ENCODE measurements at places on chromosomes 12 and 14.
A peak's percentile ranks its signal among the peaks of the same experiment; 100 is the strongest.

GRCh38 chr14:90675399-90675798 lies 140.8 kb downstream of the TTC7B start:
- DNase-seq = peak; percentile 17

DNA sequence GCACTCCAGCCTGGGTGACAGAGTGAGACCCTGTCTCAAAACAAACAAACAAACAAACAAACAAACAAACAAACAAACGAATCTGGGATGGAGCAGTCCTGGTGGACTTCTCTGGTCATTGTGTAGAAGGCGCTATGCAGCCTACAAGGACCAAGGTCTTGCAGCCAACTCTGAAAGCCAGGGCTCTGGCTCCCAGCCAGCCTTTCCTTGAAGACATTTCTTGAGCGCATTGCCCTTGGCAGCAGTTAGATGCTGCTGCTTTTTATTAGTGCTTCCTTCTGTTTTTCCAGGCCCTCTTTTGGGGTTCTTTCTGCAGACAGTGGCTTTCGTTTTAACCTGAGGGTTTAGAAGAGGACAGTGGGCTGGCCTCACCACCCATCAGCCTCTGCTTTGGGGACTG lies 20.2 kb downstream of the CCDC177 start:
- no peak for DNase-seq

DNA sequence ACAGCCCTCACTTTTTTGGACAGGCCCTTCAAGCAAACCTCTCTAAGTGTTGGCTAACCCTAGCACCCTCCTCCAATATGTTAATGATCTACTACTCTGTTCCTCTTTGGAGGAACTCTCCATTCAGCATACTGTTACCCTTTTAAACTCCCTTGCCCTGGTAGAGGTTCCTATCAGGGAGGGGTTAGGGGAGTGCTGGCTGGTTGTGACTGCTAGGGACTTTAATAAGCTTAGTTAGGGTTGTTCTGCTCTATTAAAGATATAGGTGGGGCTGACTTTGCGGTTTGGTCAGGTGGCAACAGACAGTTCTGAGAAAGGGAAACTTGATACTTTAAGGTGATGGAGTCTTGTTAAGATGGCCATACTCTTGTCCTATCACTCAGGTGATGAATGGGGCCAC lies 301.5 kb upstream of the FBXO33 start:
- DNase-seq = no peak

- no peak for DNase-seq
These were observed 58.0 kb downstream of the TMTC1 start for GRCh38 chr12:29725587-29726320.

GRCh38 chr14:100640471-100641273 lies 53.5 kb upstream of the BEGAIN start:
- DNase-seq = peak; percentile 54

DNA sequence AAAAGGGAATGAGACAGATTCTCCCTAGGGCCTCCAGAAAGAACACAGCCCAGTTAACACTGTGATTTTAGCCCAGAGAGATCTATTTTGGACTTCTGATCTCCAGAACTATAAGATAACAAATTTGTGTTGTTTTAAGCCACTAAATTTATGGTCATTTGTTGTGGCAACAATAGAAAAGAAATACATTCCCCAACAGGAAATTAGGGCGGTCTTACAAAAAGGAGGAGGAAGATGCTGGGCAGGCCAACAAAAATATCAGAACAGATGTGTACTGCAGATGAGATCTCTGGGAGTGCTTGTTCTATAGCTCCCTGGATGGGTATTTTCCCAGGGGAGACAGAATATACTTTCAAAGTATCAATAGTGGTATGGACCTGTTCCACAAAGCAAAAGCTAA lies 32.0 kb upstream of the SOCS2 start:
- DNase-seq = no peak

- DNase-seq = no peak
These were observed 56.3 kb downstream of the SETD3 start for GRCh38 chr14:99424306-99424877.

GRCh38 chr14:58288106-58288792 lies 10.1 kb upstream of the ARID4A start:
- DNase-seq = no peak

DNA sequence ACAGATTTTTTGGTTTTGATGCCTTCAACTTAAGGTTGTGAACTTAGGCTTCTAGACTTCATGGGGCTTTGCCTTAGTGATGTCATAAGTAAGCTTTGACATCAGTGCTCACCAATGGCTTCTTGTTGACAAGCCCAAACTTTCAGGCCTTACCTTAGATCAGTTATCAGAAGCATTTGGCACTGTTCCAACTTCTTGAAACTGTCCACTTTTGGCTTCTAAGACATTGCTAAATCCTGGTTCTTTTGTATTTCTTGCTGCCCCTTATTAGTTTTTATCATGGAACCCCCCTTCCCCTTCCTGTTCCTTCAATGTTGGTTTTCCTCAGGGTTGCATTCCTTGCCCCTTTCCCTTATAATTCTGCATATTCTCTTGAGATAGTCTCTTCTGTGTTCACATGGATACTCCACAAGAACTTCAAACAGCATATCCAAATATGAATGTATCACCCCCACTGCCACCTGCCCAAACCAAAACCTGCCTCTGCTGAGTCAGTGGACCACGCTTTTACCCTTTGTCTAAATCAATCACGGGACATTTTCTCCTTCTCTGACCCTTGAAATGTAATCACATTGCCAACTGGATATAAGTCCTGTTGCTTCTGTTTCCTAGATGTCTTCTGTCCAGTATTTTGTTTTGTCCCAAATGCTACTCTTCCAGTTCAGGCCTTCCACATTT lies 7.9 kb downstream of the PFKM start:
- no peak for DNase-seq

GRCh38 chr14:24866067-24866639 lies 183.8 kb downstream of the STXBP6 start:
- DNase-seq = no peak

DNA sequence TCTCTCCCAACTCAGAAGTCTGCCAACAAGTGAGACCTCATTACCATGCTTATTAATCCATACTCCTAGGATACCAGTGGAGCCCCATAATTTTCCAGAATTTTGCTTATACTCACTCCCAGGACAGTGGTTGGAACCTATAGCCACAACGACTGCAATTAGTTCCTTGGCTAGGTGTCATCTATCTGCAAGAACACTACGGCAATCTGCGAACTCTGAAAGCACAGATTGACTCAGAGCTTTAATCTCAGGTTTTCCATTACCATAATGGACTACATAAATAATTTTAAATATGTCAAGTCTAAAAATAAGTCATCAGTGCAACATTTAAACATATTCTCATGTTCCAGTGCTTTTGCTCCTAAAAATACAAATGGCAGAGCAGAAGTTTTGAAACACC lies 33.4 kb downstream of the TMTC3 start:
- no peak for DNase-seq

- peak; percentile 63 for DNase-seq
These were observed 87.6 kb downstream of the SEC23A start for GRCh38 chr14:39015360-39015961.

DNA sequence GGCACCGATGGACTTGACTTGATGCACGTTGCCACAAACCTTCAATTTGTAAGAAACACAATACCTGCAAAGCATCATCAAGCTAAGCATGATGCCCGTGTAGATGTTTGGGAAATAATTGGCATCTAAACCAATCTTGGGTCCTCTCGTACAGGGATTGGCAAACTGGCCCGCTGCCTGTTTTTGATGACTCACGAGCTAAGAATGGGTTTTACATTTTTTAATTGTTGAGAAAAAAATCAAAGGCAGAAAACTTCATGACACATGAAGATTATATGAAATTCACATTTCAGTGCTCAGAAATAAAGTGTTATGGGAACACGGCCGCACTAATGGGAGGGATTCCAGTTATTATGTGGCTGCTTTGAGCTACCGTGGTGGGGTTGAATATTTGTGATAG lies 10.9 kb downstream of the MTA1 start:
- no peak for DNase-seq

GRCh38 chr12:68406134-68406576 lies 74.0 kb upstream of the MDM1 start:
- no peak for DNase-seq

DNA sequence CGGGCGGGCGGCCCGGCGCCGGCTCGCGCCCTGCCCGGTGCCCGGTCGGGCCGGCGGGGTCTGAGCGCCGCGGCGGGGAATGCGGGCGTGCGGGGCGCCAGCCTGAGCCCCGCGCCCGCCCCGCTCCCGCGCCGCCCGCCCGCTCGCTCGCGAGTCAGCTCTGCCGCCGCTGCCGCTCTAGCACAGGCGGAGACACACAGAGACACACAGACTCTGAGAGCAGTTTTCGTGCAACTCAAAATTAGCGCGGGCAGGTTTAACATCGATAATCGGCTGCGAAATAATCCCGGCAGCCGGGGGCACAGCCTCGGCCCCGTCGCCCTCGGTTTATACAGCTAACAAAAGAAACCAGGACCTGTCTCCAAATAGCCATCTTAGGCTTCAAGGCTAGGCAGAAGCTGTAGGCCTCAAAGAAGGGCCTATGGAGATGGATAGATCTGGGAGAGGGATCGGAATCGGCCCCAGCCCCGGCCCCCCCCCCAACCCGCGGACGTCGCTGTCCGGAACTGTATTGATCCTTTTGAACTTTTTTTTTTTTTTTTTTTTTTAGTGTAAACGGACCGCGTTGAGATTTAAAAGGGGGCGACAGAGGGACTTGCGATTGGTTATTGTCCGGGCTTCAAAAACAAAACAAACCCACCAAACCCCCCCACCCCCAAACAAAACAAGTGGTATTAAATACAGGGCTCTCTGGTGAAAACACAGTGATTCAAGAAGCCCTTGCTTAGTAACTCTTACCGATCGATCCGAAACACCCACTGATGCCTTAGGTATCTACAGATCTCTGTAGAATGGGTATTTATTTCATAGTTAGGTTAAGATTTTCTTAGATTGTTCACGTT lies 1.1 kb downstream of the ARID2 start:
- DNase-seq = peak; percentile 71

DNA sequence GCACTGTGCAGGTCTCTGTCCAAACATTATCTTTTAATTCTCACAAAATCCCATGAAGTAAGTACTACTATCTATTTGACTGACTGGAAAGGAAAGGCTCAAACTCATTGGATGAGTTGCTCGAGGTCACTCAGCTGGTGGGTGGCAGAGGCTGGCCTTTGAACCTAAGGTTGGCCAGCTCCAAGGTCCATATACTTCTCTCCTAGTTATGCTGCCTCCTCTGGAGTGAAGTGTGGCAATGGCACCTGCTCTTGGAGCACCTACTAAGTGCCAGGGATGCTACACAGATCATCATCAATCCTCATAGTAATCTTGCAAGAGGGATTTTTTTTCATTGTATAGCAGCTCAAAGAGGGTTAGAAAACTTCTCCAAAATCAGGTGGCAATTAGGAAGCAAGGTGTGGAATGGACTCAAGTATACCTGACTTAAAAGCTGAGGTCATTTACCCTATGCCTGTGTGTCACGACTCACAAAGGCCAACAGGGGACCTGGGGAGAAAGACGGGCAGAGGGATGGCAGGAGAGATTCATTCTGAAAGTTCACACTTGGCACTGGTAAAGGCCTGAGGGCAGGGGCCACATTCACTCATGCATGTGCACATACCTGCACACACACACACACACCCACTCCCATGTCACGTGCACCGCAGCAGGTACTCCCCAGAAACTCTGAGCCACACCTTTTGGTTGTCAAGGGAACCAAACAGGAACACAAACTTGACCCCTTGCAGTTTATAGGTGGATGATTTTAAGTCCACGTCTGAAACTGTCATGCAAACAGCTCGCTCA lies 146.4 kb downstream of the FOXN3 start:
- DNase-seq = no peak

GRCh38 chr14:51457843-51458562 lies 193.7 kb upstream of the FRMD6 start:
- no peak for DNase-seq

DNA sequence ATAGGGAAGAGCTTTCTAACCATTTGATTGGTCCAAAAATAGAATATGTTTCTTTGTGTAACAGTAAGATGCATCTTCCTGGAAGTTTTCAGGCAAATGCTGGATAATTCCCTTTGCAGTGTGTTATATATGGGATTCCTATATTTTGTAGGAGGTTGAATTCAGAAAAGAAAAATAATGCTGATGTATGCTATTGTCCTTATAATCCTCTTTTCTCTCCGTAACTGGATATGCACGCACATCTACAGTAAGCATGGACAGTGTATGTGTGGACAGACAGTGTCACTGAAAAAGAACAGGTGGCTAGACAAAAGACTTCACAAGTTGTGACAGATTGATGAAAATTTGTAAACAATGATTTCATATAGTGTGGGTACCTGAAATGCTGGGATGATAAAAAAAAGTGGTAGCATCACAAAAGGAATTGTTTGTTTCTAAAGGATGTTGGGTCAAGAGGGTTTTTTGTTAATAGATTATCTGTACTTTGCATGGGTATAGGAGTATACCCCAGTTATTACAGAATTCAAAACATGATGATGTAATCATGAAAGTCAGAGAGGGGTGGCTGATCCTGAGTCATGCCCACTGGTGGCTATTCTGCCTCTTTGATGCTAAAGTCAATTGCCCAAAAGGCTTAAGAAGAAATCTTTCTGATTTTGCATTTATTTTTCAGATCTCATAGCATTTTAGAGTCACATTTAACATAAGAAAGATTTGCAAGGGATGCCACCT lies 160.7 kb upstream of the TMTC1 start:
- DNase-seq = peak; percentile 23

GRCh38 chr14:63039866-63040265 lies 5.4 kb downstream of the KCNH5 start:
- peak; percentile 10 for DNase-seq

DNA sequence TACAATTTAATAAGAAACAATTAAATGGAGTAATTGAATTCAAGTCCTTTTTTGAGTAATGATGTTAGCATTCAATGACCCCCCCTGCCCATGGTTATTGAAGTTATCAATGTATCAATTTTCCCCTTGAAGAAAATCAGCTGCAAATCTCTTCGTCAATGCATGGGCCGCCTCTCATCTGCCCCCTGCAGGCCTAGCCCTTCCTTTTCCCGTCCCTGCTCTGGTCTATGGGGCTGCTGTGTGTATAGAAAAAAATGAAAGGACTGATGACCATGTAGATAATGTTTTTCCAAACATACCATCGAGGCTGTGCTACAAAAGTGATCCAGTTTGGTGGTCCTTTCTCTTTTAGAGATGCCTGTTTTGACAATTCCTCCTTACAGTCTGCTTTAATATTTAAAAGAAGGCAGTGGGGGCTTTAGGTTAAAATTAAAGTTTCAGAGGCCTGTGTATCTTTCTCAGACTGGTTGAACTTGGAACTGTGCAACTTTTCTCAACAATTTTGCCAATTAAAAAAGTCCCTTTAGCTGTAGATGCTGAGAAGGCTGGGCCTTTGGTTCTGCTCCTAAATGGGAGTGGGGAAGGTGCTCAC lies 98.4 kb downstream of the APAF1 start:
- DNase-seq = peak; percentile 64

GRCh38 chr14:56899829-56900228 lies 89.5 kb upstream of the OTX2 start:
- no peak for DNase-seq

DNA sequence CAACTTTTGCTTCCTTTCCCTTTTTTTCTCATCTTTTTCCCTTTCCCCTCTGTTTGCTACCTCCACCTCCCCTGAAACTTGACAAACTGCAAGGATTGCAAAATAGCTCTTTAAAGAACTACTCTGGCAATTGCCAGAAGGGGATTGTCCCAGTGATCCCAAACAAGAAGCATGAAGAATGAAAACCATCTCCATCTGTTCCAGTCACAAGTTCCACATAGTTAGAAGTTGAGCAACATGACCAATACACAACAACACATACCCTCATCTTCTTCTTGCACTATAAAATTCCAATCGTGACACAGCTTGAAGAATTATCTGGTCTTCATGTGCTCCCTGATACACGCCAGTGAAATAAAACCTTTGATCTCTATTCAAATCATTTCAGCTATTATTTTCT lies 93.7 kb upstream of the USP15 start:
- DNase-seq = no peak

Measured in OCI-M1 (cell line).